Breast epithelium (tissue), 4 donors: ENCODE measurements at places on chromosomes 5 and 9. TPM values are rescaled to one million over a fixed set of nuclear protein-coding genes. Genes with fewer than 3 reads are reported as not detected.

- no peak for DNase-seq
Measured at GRCh38 chr5:163790497-163790896, 285.1 kb downstream of the MAT2B start.

- DNase-seq = no peak
Measured at GRCh38 chr5:158619083-158619788, 480.5 kb downstream of the EBF1 start.

GRCh38 chr5:86971034-86971571 is 296.6 kb upstream of the RASA1 start:
- no peak for DNase-seq

DNA sequence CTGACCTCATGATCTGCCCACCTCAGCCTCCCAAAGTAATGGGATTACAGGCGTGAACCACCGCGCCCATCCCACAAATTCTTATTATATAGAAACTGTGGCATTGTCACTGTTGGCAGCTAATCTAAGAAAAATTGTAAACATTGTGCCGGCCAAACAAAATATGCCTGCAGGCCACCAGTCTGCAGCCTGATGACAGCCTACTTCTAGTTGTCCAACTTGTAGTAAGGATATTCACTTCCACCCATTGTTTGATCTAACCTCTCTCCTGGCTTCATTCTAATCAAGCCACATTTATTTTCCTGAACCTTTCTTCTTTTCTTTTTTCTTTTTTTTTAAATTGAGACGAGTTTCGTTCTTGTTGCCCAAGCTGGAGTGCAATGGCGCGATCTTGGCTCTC is 13.7 kb upstream of the TMED9 start:
- DNase-seq = no peak

- DNase-seq = peak; percentile 59
Measured at GRCh38 chr5:58886315-58887207, 303.7 kb downstream of the RAB3C start.

DNA sequence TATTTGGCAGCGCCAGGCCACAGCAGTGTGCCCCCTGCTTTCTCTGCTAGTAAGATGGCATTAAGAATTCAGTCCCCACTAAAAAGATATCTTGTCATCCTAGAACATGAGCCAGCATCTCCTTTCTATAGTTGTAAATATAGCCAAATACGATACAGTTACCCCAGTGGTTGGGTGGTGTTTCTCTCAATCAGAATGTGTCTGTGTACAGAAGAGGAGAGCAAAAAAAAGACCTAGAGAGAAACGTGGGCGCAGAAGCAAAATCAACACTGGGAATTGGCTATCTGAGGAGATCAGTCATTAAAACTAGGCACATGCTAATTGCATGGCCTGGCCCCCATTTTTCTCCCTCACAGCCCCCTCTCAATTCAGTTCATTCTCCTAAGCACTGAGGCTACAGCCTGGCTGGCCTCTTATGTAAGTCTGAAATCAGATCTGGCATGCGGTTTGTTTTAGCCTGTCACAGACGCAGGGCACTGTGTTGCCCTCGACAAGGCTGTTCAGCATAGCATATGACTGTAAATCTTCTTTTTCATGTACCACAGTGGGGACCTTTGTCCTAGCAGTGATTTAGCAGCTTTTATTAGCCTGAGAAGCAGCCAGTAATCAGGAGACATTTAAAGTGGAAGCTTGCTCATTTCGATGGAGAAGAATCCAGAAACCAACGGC is 57.8 kb downstream of the RORB start:
- DNase-seq = no peak

GRCh38 chr5:68455216-68455615 is 239.7 kb downstream of the PIK3R1 start:
- no peak for DNase-seq

- no peak for DNase-seq
Measured at GRCh38 chr5:136686192-136686872, 321.0 kb upstream of the TRPC7 start.

GRCh38 chr5:84255315-84255714 is 129.4 kb downstream of the EDIL3 start:
- no peak for DNase-seq

DNA sequence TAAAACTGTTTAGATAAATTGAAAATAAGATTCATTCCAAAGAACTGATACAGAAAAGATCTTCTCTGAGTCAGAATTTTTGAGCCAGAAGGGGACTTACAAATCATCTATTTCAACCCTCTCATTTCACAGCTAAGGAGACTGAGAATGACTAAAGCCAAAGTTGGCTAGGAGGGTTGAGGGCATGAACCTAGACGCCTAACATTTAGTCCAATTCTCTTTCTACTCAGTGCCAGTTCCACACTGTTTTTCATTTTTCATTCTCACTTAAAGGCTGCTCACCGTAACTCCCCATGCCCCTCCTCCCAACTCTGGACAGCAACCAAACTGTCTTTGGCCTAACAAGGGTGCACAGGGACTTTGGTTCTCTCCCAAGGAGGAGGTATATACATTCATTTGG is 364.0 kb downstream of the NDUFS4 start:
- no peak for DNase-seq

- DNase-seq = no peak
Measured at GRCh38 chr5:95773335-95774059, 42.4 kb downstream of the RHOBTB3 start.

GRCh38 chr9:135023786-135024405 is 63.6 kb upstream of the OLFM1 start:
- no peak for DNase-seq

DNA sequence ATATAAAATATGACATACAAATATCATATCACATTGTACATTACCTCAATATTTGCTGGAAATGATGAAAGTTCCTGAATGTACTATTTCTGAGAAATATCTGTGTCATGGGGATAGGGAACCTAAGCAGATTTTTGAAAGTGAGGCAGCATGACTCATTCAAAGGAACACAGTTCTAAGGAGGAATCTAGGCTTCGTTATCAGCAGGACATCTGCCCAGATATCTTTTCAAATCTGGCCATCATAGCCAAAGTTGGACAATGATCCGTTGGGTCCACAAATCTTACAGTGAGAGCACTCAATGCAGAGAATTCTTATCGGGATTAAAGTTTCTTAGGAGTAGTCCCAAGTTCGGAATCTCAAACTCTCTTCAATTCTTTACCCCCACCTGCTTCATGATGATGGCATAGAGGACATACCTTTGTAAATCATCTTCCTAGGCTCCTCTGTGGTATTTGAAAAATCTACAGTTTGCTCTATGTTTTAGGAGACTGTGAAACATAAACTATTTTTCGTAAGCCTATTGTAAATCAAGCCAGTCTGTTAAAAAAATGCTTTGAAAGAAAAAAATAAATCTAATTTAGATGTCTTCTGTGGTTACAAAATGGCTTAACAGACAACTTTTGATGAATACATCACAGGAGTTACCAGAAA is 29.4 kb upstream of the ALDH1A1 start:
- no peak for DNase-seq

DNA sequence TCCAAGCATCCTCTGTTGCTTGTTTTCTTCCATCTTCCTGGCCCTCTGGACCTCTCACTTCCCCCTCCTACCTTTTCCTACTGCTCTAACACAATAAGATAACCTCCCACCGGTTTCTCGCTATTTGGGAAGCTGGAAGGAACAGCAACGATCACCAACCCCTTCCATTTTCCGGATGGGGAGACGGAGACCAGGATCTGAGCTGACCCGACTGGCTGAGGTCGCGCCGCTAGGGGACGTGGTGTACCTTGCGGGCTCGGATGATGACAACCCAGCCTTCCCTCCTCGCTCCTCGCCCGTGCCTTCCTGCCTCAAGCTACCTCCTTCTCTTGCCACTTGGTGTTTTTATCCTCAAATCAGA is 1.9 kb downstream of the LPAR1 start:
- DNase-seq = peak; percentile 40

DNA sequence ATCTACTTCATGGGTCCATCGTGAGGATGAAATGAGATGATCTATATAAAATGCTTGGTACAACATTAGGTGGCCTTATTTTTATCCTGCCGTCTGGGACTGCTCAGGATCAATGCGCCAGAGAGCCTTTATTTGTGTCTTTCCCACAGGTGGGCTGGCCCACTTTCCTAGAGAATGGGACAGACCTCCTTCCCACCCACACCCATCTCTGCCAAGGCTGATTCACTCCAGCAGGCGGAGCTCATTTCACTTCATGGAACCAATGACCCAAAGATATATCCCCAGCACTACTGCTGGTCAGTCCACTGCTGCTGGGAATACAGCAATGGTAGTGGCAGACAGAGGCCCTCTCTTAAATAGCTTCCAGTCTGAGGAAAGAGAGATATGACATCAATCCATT is 35.7 kb downstream of the TGFBI start:
- no peak for DNase-seq

DNA sequence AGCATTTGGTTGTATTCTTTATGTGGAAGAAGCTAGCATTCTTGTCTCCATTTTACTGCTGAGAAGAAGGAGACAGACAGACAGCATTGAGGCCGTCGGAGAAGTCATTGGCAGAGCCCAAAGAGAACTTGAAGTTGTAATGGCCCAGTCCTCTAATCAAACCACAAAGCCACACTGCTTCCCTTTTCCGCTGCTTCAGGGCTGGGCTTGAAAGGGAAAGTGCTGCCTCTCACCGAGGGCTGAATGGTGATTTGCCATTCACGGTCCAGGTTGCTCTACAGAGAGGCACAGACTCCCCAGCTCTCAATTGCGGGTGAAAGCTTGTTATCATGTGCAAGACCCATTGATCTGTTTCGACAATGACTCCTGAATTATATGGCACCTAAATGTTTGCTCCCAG is 25.6 kb upstream of the POU4F3 start:
- no peak for DNase-seq

DNA sequence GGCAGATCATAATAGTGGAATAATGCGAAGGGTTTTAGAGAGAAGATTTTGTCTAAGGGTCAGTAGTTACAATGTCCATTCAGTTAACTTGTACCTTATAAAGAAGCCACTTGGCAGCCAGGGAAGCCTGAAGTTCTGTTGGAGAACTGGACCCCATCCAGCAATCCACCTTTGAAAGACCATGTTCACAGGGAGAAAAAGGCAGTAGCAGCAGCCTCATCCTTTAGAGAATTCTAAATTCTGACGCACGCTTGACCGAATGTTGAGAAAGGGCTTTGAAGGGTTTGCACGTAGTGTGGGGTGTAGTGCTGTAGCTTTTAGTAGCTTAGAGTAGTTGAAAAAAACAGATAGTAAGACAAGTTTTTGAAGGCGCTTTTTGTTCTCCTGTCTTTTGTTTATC is 42.8 kb downstream of the MCCC2 start:
- DNase-seq = no peak

- DNase-seq = no peak
Measured at GRCh38 chr5:147234239-147234824, 494 bp upstream of the STK32A start.

- DNase-seq = no peak
Measured at GRCh38 chr5:14506140-14506538, 75.5 kb upstream of the OTULINL start.

- DNase-seq = no peak
Measured at GRCh38 chr9:94875300-94876020, 149.0 kb downstream of the AOPEP start.

- no peak for DNase-seq
Measured at GRCh38 chr5:2492476-2492875, 259.0 kb downstream of the IRX2 start.

DNA sequence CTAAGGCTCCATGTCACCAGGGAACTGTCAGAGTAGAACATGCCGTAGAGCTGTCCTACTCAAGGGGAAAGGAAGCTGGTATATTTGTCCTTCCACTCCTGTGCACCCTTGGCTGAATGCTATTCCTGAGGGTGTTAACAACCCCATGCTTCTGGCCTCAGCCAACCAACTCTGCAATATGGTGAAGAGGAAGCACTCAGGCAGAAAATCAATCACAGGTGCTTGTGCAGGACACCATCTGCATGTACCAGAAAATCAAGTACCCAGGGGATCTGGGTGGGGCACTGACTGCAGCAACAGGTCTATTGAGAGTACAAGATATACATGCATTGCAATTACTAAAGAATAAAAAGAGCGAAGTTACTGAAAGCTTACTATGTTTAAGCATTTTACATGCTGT is 51.4 kb upstream of the NEK6 start:
- DNase-seq = no peak

GRCh38 chr5:64333886-64334285 is 168.2 kb downstream of the RNF180 start:
- DNase-seq = no peak

DNA sequence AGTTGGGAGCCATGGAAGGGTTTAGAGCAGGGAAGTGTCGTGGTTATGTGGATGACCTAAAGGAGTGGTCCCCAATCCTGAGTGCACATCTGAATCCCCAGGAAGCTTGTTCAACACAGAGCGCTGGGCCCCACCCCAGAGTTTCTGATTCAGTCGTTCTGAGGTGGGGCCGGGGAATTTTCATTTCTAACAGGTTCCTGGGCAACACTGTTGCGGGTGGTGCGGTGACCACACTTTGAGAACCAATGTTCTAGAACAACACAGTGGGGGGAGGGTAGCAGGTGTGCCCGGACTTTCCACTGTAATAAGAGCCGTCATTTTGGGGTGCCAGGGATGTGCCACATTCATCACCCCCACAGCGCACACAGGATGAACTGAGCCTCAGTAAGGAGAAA is 39.3 kb downstream of the DUSP1 start:
- no peak for DNase-seq

GRCh38 chr5:41843456-41844370 is 26.5 kb downstream of the OXCT1 start:
- no peak for DNase-seq

DNA sequence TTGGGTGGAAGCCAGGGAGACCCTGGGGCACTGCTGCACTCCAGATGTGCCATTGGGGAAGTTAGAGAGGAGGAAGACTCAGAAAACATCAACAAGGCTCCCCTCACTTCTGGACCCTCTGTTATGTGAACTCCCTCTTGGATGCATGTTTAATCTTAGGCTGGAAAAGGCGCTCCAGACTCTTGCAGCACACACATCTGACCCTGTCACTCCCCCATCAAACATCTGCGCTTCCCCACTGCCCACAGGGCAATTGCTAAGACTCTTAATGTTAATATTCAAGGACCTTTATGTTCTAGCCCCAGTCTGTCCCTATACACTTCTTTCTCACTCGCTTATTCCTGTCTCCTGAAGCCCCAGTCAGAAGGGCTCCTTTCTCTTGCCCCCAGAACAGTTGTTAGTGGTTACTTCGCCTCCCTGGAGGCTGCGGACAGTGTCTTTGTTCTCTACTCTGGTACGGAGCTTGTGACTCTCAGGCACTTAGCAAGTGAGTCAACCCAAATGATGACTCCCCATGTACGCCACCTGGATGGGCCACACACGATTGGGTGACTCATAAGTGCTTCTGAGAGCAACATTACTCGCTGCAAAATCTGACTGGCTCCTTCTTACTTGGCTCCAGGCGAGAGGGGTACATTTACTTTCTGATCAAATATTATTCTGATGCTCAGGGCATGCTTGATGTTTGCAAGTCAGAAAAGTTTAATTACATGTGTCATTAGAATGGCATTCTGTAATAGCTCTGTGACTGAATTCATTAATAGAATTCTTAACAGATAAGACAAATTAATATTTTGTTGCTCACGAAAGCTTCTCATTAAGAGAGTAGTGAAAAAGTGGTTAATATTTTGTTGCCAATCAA is 193.6 kb downstream of the HSPA4 start:
- DNase-seq = no peak

Gene EQTN
- 0.73 TPM for total RNA-seq

Gene SLCO4C1
- total RNA-seq = 0.73 TPM

Gene RAI14
- total RNA-seq = 38.7 TPM

Gene ZDHHC11
- 3.0 TPM for total RNA-seq

Gene FBLL1
- total RNA-seq = 1.6 TPM

Gene CTNNA1
- 321 TPM for total RNA-seq

Gene TBC1D2
- 10.8 TPM for total RNA-seq

Gene FREM1
- 4.1 TPM for total RNA-seq

Gene KIAA0825
- total RNA-seq = 15.5 TPM

Gene FOXD4L3
- 0.15 TPM for total RNA-seq

Gene AK6
- 19.5 TPM for total RNA-seq

Gene TAF11L5
- total RNA-seq = not detected
